Spleen (tissue), 13 donors: ENCODE measurements at places on chromosomes 16 and 17. TPM values are rescaled to one million over a fixed set of nuclear protein-coding genes. Genes with fewer than 3 reads are reported as not detected.

Gene CCDC200
- 0.64 TPM for total RNA-seq

Gene SRCIN1
- total RNA-seq, result 0.68 TPM

Gene PGAP3
- total RNA-seq, result 15.5 TPM

Gene PPM1E
- 0.63 TPM for total RNA-seq

Gene PYY
- not detected for total RNA-seq

Gene TANC2
- total RNA-seq, result 23.8 TPM

Gene CCL5
- 86.3 TPM for total RNA-seq

Gene LRRC75A
- 22.1 TPM for total RNA-seq

Gene SERPINF2
- total RNA-seq, result 5.6 TPM

Gene KIF19
- 22.5 TPM for total RNA-seq

Gene ACSM5
- total RNA-seq, result 8.7 TPM

Gene DLG4
- total RNA-seq, result 38.5 TPM

Gene KCNH6
- total RNA-seq, result not detected

Gene RAB26
- 1.2 TPM for total RNA-seq

Gene MPV17L
- total RNA-seq, result 2.7 TPM

Gene SCNN1G
- total RNA-seq, result not detected

Gene MYO1D
- total RNA-seq, result 36.4 TPM

Gene NOTUM
- not detected for total RNA-seq

Gene SLC12A3
- total RNA-seq, result 1.2 TPM

Gene PSKH1
- total RNA-seq, result 27.1 TPM

Gene ZG16
- total RNA-seq, result not detected
